ENCODE measurements at places on chromosomes 6 and 20.

DNA sequence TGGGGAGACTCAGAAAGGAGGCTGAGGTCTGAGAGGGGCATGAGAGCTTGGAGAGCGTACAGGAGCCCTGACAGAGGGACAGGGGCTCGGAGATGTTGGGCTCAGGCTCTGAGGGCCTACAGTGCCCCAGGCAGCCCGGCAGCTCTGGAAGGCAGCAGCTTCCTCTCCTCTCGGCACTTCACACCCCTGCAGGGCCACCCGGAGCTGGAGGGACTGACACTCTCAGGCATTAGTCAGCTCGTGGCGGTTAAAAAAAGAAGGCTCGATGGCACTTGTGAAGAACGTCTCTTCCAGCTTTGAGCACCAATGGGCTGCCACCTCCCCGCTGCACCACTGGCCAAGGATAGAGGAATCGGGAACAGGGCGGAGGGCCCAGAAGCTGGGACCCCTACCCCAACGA, 62.6 kb upstream of the SIRPA start:
- DNase-seq = no peak

GRCh38 chr20:43988451-43988850, 73.8 kb downstream of the TOX2 start:
- no peak for DNase-seq

GRCh38 chr6:7201732-7202541, 94.2 kb downstream of the RREB1 start:
- no peak for DNase-seq

- peak; percentile 81 for DNase-seq
Measured at GRCh38 chr20:44384423-44385027, 29.0 kb downstream of the HNF4A start.

DNA sequence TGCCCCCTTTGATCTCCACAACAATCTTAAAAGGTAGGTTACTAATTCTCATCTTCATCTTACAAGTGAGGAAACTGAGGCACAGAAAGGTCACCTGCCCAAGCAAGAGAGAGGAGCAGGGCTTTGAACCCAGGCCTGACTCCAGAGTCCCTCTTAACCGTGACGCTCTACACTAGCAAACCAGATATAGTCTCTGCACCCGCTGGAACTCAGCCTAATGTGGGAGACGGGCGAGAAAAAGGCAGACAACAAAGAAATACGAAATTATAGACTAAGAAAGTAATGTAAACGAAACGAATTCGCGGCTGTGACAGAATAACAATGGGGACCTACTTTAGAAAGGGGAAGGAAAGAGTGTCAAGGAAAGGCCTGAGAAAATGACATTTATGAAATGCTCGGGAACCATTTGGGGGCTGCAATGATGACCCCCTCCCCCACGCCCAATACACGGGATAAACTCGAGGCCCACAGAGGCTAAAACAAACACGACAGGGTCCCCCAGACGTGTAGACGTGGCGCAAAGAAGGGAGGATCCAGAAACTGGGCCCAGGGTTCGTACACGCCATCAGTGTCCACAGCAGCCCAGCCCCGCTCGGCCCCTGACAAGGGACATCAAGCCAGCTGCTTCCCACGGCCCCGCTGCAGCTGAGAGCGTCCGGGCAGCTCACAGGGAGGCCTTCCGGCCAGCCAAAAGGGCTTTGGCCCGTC, 637 bp downstream of the TRPC4AP start:
- DNase-seq = no peak

DNA sequence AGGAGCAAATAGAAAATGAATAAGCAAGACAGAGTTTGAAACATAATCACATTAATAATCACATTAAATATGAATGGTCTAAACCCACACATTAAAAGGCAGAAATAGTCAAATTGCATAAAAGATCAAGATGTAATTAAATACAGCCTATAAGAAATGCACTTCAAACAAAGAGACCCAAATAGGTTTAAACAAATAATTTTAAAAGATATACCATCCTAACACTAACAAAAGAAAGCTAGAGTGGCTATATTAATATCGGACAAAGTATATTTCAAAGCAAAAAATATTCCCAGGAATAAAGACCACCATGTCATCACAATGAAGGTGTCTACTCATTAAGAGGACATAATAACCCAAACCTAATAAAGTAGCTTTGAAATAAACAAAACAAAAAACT, 140.2 kb downstream of the WDR27 start:
- no peak for DNase-seq

DNA sequence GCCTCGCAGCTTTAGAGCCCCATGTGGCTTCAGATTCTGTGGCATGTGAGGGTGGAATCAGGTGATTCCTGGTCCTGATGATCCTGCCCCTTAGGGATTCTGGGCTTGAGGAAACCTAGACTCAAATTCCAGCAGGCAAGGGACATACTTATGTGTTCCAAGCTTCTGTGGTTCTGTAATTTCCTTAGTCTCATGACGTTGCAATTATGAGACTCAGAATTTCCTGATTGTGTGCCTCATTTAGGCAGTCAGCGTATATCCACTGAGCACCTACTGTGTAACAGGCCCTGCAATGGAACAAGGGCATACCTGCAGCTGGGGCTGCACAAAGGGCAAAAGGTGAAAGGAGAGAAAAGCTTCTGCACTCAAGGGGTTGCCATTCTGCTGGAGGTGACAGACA, 11.6 kb upstream of the BPIFB4 start:
- no peak for DNase-seq

DNA sequence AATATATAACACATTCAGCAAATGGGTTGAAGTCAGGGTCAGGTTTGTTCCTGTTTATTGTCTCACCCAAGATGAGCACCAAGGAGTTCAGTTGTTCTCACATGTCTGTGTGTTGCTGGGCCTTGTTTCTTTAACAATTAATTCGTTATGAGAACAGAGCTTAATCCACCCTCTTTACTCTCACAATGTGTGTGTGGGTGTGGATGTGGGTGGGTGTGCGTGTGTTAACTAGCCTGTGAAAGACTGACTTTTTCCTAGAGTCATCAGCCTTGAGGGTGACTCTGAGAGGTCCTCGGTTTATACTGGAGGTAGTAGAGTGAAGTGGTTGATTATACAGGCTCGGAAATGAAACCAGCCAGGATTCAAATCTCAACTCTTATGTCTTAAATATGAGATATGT, 672.1 kb downstream of the MAFB start:
- no peak for DNase-seq
